MM.1S (cell line): ENCODE measurements at places on chromosomes 3 and 15.
A peak's percentile ranks its signal among the peaks of the same experiment; 100 is the strongest.

DNA sequence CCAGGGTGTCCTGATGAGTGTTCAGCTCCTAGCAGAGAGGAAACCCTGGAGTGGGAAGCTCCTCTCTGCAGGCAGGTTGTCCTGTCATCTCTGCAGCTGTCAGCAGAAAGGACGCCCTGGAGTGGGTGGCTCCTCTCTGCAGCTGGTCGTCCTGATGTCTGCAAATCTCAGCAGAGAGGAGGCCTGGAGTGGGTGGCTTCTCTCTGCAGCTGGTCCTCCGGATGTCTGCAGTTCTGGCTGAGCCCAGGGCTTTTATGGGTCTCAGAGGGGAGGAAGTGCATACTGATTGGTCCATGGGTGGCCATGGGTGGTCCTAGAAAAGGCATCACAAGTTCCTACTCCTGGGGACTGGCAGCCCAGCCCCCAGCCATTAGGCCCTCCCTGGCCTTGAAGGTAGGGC is 102.6 kb upstream of the BNIP2 start:
- no peaks in the 10 kb centered on the region for H3K27me3 ChIP-seq
- no peaks in the 10 kb centered on the region for H3K36me3 ChIP-seq
- peak; percentile 15 for DNase-seq
- no peak overlapping the region for H3K27ac ChIP-seq
- no peaks in the 10 kb centered on the region for H3K4me1 ChIP-seq

- no peak overlapping the region for H3K4me3 ChIP-seq
- H3K27ac ChIP-seq = no peak overlapping the region
- no peaks in the 10 kb centered on the region for H3K27me3 ChIP-seq
- no peak for DNase-seq
- no peaks in the 10 kb centered on the region for H3K36me3 ChIP-seq
Measured at GRCh38 chr15:95470997-95471689, 859.4 kb upstream of the NR2F2 start.

DNA sequence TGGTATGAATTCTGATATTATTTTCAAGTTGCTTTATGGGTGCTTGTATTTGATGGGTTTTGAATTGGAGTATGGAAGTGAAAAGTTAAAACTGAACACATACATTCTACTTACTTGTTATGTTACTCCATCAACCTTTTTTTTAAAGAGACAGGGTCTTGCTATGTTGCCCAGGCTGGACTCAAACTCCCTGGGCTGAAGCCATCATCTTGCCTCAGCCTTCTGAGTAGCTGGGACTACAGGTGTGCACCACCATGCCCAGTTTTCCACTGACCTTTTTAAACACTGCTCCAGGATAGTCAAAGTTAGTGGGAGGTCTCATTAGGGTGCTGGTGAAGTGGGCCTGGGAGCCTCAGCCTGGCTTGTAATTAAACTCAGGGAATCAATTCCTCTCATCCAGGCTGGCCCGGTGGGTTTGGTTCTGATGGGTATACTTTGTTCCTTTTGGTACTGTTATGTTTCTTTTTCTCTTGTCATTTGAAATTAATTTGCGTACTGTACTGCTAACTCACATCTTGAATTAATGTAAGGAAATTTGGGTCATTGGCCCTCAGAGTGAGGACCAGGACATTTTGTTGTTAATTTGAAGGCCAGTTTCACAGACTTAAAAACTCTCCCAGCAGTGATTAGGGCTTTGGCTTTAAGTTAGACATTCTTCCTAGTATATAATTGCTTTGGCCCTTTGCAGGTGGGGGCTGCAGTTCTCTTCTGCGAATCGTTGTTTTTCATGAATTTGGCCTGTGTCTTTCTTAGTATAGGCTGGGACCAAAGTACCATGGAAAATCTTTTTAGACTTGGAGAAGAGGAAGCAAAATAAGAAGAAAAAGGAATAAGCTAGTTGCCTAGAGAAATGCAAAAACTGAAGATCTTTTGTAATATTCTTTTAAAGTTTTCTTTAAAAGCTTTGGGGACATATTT is 66.9 kb downstream of the FNDC3B start:
- H3K36me3 ChIP-seq = no peaks in the 10 kb centered on the region
- H3K27me3 ChIP-seq = no peaks in the 10 kb centered on the region
- peak overlapping the region; percentile 19 for H3K4me3 ChIP-seq
- peak overlapping the region; percentile 92 for H3K27ac ChIP-seq
- H3K4me1 ChIP-seq = peaks cover 69% of the 10 kb centered on the region

DNA sequence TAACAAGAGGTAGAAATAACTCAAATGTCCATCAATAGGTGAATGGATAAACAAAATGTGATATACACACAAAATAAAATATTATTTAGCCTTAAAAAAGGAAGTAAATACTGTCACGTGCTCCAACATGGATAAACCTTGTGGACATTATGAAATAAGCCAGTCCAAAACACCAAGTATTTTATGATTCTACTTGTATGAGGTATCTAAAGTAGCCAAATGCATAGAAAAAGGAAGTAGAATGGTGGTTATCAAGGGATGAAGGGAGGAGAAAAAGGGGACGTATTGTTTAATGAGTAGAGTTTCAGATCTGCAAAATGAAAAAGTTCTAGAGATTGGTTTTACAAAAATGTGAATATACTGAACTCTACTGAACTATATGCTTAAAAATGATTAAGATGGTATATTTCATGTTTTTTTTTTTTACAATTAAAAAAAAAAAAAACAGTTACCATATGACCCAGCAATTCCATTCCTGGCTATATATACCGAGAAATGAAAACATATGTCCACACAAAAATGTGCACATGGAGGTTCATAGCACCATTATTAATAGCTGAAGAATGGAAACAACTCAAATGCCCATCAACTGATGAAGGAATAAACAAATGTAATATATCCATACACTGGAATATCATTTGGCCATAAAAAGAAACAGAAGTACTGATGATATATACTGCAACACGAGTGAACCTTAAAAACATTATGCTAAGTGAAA is 29.1 kb upstream of the MAP6D1 start:
- H3K4me1 ChIP-seq = no peaks in the 10 kb centered on the region
- H3K4me3 ChIP-seq = no peak overlapping the region

- no peak overlapping the region for H3K27ac ChIP-seq
- no peaks in the 10 kb centered on the region for H3K27me3 ChIP-seq
- H3K4me3 ChIP-seq = no peak overlapping the region
- H3K4me1 ChIP-seq = no peaks in the 10 kb centered on the region
- no peaks in the 10 kb centered on the region for H3K36me3 ChIP-seq
Measured at GRCh38 chr3:18531662-18532061, 106.5 kb upstream of the SATB1 start.

DNA sequence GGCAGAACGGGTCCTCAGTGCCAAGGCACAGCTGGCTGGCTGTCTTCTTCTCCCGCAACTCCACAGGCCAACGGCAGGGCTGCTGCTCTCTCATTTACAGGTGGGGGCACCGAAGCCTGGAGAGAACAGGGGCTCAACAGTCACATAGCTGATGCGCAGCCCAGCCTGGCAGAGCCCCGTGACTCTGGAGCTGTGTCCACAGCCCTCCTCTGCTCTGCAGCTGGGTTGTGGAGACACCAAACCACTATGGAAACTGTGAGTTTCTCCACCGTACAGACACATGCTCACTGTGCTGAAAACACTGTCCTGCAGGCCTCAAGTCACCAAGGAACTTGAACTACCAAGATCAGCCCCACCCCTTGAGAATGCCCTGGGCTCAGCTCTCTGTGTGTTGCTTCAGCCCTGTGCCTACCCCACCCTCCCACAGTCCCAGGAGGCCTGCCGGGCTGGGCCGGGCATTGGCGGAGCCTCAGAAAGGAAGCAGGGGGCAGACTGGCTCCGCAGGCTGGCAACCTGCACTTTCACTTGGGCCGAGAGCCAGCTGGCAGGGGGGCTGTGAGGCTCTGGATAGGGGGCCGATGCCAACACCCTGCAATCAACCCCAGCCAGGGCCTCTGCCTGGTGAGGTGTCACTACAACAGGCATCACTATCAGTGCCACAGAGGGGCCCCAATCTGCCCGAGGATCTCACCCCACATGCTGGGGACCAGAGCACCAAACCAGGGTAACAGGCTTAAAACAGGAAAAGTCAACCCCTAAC is 113.7 kb upstream of the RPL32 start:
- H3K27ac ChIP-seq = no peak overlapping the region
- no peaks in the 10 kb centered on the region for H3K4me1 ChIP-seq
- H3K4me3 ChIP-seq = no peak overlapping the region
- H3K36me3 ChIP-seq = no peaks in the 10 kb centered on the region

DNA sequence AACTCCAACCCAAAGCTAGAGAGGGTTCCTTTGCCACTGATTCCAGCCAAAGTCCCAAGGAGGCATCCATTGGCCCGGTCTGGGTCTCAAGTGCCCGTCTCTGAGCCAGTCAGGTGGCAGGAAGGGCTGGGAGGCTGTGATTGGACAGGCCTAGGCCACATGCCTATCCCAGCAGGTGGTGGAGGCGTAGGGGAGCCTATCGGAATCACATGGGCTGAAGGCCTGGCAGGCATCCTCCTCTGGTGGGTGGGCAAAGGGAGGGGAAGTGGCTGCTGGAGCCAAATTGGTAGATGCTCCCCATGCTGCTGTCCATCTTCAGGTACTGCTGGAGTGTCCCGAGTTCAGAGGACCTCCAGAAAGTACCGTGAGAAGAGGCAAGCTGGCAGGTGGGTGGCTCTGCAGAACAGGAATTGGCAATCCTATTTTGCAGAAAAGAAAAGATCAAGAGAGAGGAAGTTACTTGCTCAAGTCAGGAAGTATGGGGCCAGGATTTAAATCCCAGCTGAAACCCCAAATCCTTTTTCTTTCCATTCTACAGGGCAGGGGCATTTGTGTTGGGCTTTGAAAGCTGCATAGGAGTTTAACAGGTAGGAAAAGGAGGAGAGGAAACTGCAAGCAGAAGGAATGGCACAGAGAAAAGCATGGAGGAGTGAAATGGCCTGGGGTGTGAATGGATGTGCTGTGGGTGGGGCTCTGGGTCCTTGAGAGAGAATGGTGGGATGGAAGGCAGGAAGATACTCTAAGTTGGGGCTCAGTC is 3.7 kb downstream of the CHST13 start:
- DNase-seq = no peak
- H3K4me3 ChIP-seq = no peak overlapping the region
- no peaks in the 10 kb centered on the region for H3K4me1 ChIP-seq
- H3K27me3 ChIP-seq = peaks cover 31% of the 10 kb centered on the region
- no peak overlapping the region for H3K27ac ChIP-seq

- H3K27me3 ChIP-seq = peaks cover 27% of the 10 kb centered on the region
- H3K36me3 ChIP-seq = no peaks in the 10 kb centered on the region
- H3K27ac ChIP-seq = no peak overlapping the region
- no peak overlapping the region for H3K4me3 ChIP-seq
- DNase-seq = no peak
Measured at GRCh38 chr15:66848116-66848515, 146.1 kb downstream of the SMAD6 start.

DNA sequence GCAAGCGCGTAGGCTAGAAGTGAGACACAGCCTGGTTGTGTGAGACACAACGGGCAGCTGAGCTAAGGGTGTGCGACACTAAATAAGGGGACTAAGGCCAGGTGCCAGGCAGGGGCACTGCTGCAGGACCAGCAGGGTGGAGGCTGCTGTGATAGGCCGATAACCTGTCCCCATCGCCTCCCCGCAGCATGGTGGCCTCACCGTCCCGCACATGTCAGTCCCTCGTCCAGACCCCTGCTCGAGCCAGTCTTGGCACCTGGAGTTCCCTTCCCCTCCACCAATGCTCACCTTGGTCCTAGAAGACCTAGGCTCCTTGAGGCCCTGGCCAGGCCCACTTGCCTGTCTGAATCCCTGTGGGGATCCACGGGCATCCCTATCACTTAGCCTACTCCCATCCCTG is 96.1 kb downstream of the HMG20A start:
- H3K4me1 ChIP-seq = no peaks in the 10 kb centered on the region
- H3K27ac ChIP-seq = no peak overlapping the region
- no peaks in the 10 kb centered on the region for H3K27me3 ChIP-seq
- DNase-seq = no peak

DNA sequence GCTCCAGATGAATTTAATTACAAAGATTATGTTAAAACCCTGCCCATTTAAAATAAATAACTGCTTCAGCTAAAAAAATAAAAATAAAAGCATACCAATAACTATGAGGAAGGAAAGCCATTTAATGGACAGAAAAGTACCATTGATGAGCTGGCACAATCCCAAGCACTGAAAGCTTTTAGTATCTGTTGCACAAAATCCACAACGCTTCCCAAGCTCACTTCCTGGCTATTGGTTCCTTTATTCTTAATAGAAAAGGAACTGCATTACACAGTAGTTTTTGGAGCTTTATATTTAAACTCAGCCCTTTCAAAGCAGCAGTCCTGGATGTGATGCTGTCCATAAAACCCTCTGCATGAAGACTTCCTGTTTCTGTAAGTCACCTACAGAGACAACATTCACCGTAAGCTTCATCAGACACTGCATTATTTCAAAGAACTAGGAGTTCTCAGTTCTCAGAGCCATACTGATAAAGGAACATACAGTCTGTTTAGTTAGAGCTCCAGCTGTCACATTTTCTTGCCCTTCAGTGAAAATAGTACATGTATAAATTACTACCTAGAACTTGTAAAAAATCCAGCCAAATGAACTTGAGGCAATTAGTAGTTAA is 81.5 kb downstream of the CSNK1G1 start:
- no peak overlapping the region for H3K4me3 ChIP-seq
- H3K27ac ChIP-seq = no peak overlapping the region
- H3K36me3 ChIP-seq = no peaks in the 10 kb centered on the region
- DNase-seq = no peak
- no peaks in the 10 kb centered on the region for H3K27me3 ChIP-seq

DNA sequence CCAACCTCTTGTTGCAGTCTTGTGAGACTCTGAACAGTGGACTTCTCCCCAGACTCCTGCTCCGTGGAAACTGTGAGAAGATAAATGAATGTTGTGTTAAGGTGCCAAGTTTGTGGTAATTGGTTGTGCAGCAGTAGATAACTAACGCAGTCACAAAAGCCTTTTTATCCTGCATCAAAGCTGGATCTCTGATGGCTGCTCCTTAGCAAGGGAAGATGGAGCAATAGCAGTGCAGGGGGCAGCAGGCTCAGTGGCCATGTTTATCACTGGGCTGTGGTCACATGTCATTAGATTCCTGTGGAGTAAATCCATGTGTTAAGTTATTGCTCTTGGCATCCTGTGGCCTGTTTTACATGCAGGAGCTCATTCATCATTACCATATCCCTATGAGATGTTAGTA is 13.5 kb downstream of the CMTM7 start:
- no peaks in the 10 kb centered on the region for H3K36me3 ChIP-seq
- no peak overlapping the region for H3K27ac ChIP-seq
- no peak overlapping the region for H3K4me3 ChIP-seq
- no peak for DNase-seq
- H3K4me1 ChIP-seq = peaks cover 11% of the 10 kb centered on the region
- no peaks in the 10 kb centered on the region for H3K27me3 ChIP-seq

GRCh38 chr15:69537901-69538300 is 85.3 kb downstream of the RPLP1 start:
- H3K4me1 ChIP-seq = no peaks in the 10 kb centered on the region
- no peaks in the 10 kb centered on the region for H3K36me3 ChIP-seq
- H3K4me3 ChIP-seq = no peak overlapping the region
- no peak overlapping the region for H3K27ac ChIP-seq

DNA sequence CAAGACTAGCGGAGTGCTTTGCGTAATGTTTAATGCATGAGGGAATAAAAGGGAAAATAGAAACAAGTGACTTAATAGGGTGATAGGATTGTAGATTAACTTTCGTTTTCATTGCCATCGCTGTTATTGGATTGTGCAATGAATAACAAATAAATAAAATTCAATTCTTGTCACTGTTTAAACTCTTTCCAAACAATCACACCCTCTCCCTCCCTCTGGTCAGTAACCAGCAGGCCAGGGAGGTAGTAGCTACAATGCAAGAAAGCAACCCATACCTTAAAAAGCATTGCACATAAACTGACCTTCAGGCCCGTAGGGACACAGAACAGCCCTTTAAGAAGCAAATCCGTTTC is 705 bp upstream of the TFRC start:
- peak overlapping the region; percentile 97 for H3K4me3 ChIP-seq
- H3K36me3 ChIP-seq = peaks cover 4% of the 10 kb centered on the region
- H3K27ac ChIP-seq = peak overlapping the region; percentile 91
- peaks cover 12% of the 10 kb centered on the region for H3K4me1 ChIP-seq
- no peak for DNase-seq
- H3K27me3 ChIP-seq = no peaks in the 10 kb centered on the region
